ENCODE measurements at places on chromosomes 1 and 21. TPM values are rescaled to one million over a fixed set of nuclear protein-coding genes. Genes with fewer than 3 reads are reported as not detected.

Gene AKNAD1
- total RNA-seq, result not detected

Gene LYPD8
- not detected for total RNA-seq

Gene PMF1
- 72.3 TPM for total RNA-seq

Gene MATN1
- not detected for total RNA-seq

Gene E2F2
- 75.0 TPM for total RNA-seq

Gene OR10T2
- total RNA-seq, result not detected

Gene CHI3L1
- total RNA-seq, result not detected

Gene HPCAL4
- 0.47 TPM for total RNA-seq

Gene RXFP4
- total RNA-seq, result not detected

Gene LCE3D
- not detected for total RNA-seq

Gene SHISA4
- not detected for total RNA-seq

Gene BROX
- 38.1 TPM for total RNA-seq

Gene ADGRB2
- total RNA-seq, result 0.05 TPM

Gene SAMD13
- total RNA-seq, result not detected

Gene FAM131C
- 6.0 TPM for total RNA-seq

Gene KCNN3
- not detected for total RNA-seq

Gene RGS18
- 0.40 TPM for total RNA-seq

Gene ALX3
- not detected for total RNA-seq

Gene ELF3
- total RNA-seq, result 0.55 TPM

Gene FAM72D
- total RNA-seq, result 14.4 TPM

Gene HSD3B1
- not detected for total RNA-seq

Gene KCNQ4
- total RNA-seq, result 0.73 TPM

Gene CHRNB2
- not detected for total RNA-seq

Gene SHISAL2A
- 8.6 TPM for total RNA-seq

Gene BLACAT1
- 0.16 TPM for total RNA-seq

Gene RABGAP1L
- 44.2 TPM for total RNA-seq

Gene LCE1A
- total RNA-seq, result not detected

Gene LHX8
- total RNA-seq, result not detected

Gene DIRAS3
- total RNA-seq, result not detected

Gene CELA3B
- not detected for total RNA-seq

Gene ESRRG
- total RNA-seq, result not detected

Gene GPR161
- not detected for total RNA-seq

Gene EXTL1
- total RNA-seq, result not detected

Gene OLFML2B
- total RNA-seq, result not detected

Gene NR1I3
- total RNA-seq, result not detected

Gene SPRR1A
- not detected for total RNA-seq

Gene GSTM1
- total RNA-seq, result 31.5 TPM

Gene C1orf87
- not detected for total RNA-seq

Gene NBPF20
- total RNA-seq, result 0.08 TPM

Gene HTR6
- total RNA-seq, result not detected

Gene ZNF684
- 6.1 TPM for total RNA-seq

Gene EDARADD
- 1.2 TPM for total RNA-seq
